ENCODE measurements at places on chromosomes 2 and 18. TPM values are rescaled to one million over a fixed set of nuclear protein-coding genes. Genes with fewer than 3 reads are reported as not detected.

Gene OSR1
- total RNA-seq, result 1.7 TPM

Gene LOXL3
- 0.13 TPM for total RNA-seq

Gene ADAM17
- 91.1 TPM for total RNA-seq

Gene SLC5A7
- not detected for total RNA-seq

Gene FANCL
- total RNA-seq, result 10.8 TPM

Gene CD302
- total RNA-seq, result 0.13 TPM

Gene ROCK2
- 20.7 TPM for total RNA-seq

Gene METTL21A
- 11.6 TPM for total RNA-seq

Gene CTAGE1
- under 0.01 TPM for total RNA-seq

Gene UGT1A10
- not detected for total RNA-seq

Gene DSG1
- 0.64 TPM for total RNA-seq

Gene ADAM23
- 0.13 TPM for total RNA-seq

Measured in bronchial epithelial cell (primary cell).